ENCODE measurements at places on chromosomes 16 and 17. TPM values are rescaled to one million over a fixed set of nuclear protein-coding genes. Genes with fewer than 3 reads are reported as not detected.

C1QL1 gene
- total RNA-seq: not detected

CD300LG gene
- total RNA-seq: not detected

ACSM2A gene
- not detected for total RNA-seq

C1QTNF8 gene
- total RNA-seq: not detected

DLX4 gene
- not detected for total RNA-seq

IGFBP4 gene
- 17.3 TPM for total RNA-seq

OTOP3 gene
- total RNA-seq: under 0.01 TPM

SHISA9 gene
- under 0.01 TPM for total RNA-seq

AARS1 gene
- total RNA-seq: 338 TPM

TOP2A gene
- 2.0 TPM for total RNA-seq

CACNG3 gene
- not detected for total RNA-seq

CDC42EP4 gene
- 29.3 TPM for total RNA-seq

ETV4 gene
- total RNA-seq: 1.4 TPM

KCNJ2 gene
- total RNA-seq: 1.6 TPM

ZDHHC1 gene
- total RNA-seq: 1.8 TPM

SP6 gene
- 2.4 TPM for total RNA-seq

THUMPD1 gene
- 82.8 TPM for total RNA-seq

G6PC1 gene
- not detected for total RNA-seq

PSME3IP1 gene
- 70.3 TPM for total RNA-seq

CCL16 gene
- not detected for total RNA-seq

PRCD gene
- total RNA-seq: not detected

SEPTIN12 gene
- not detected for total RNA-seq

SDR42E1 gene
- 29.1 TPM for total RNA-seq

FAM117A gene
- total RNA-seq: 0.53 TPM

KCNJ12 gene
- under 0.01 TPM for total RNA-seq

NPIPA2 gene
- 0.53 TPM for total RNA-seq

LGALS9 gene
- 1.3 TPM for total RNA-seq

CDH15 gene
- total RNA-seq: under 0.01 TPM

ERN2 gene
- total RNA-seq: 0.26 TPM

NDUFAF8 gene
- total RNA-seq: 49.2 TPM

MAP2K6 gene
- 0.26 TPM for total RNA-seq

CCDC200 gene
- total RNA-seq: not detected

CPHXL2 gene
- not detected for total RNA-seq

RNFT1 gene
- total RNA-seq: 8.4 TPM

PIRT gene
- total RNA-seq: not detected

PRMT7 gene
- total RNA-seq: 23.9 TPM

DCTN5 gene
- 47.0 TPM for total RNA-seq

OTOP2 gene
- total RNA-seq: under 0.01 TPM

GPRC5C gene
- total RNA-seq: 15.5 TPM

CHST5 gene
- not detected for total RNA-seq

ACSM5 gene
- not detected for total RNA-seq

STXBP4 gene
- 2.1 TPM for total RNA-seq

CCL22 gene
- under 0.01 TPM for total RNA-seq

SEZ6L2 gene
- 2.9 TPM for total RNA-seq

SKAP1 gene
- not detected for total RNA-seq

FBXO39 gene
- not detected for total RNA-seq

ELMO3 gene
- 25.6 TPM for total RNA-seq

SNX20 gene
- total RNA-seq: not detected

KRT33B gene
- 0.79 TPM for total RNA-seq

MILR1 gene
- total RNA-seq: not detected

GPR142 gene
- not detected for total RNA-seq

OVCA2 gene
- total RNA-seq: 69.0 TPM

XAF1 gene
- total RNA-seq: under 0.01 TPM

ERI2 gene
- 25.6 TPM for total RNA-seq

TNFRSF17 gene
- not detected for total RNA-seq

PLA2G10 gene
- not detected for total RNA-seq

HBZ gene
- not detected for total RNA-seq

GAA gene
- total RNA-seq: 21.1 TPM

RRN3 gene
- 58.5 TPM for total RNA-seq
